Activated CD4-positive, alpha-beta T cell treated with anti-CD3 and anti-CD28 coated beads for 24 hours (primary cell): ENCODE measurements at places on chromosomes 5 and 9.

DNA sequence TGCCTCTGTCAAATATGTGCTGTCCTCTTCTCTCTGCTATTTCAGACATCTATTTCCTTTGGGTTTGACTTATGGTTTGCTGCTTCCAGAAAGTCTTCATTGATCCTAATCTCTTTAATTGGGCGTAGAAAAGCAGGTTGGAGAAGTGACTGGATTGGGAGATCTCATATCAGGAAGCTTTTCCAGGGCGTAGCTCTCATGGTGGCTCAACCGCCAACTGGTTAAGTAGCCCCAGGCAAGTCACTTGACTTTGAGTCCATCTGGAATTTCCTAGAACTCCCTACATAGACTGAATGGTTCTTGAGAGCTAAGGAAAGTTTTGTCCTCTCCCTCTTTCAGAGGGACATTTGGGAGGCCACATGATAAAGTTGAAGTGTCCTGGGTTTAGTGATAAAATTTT is 192.3 kb upstream of the GLRA1 start:
- no peak for DNase-seq

GRCh38 chr9:79759460-79759859 is 187.7 kb downstream of the TLE4 start:
- DNase-seq = no peak

DNA sequence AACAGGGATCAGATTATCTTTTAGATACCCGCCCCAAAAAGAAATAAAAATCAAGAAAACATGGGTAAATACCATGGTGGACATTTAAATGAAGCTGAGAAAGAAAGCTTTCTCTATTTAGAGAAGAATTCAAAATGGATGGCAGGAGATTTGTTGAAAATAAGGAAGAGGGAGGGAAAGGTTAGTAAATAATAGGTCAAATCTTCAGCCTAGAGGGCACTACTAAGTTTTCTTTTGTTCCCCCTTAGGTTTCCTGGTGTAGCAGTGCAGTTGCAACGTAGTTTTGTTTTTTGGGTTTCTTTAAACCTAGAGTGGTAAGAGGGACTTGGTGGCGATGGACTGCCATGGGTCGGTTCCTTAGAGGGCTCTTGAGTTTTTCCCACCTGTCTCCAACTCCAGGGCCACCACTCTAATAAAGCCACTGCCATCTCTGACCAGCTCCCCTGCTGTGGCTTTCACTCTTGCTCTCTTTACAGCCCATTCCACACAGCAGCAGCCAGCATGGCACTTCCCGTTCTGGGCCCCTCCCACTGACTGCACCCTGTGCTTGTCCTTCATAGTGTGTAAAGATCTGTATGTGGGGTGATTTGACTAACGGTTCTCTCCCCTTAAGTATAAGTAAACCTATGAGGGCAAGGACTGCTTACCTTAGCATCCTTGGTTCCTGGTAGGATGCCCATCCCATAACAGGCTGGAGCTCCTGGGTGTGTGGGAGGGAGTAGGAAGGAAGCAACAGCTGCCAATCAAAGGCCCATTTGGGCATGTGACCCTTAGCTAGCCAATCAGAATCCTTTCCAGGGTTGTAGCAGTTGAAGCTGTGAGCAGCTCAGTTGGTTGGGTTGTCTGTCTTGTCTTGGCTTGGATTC is 118.3 kb downstream of the SLC1A3 start:
- no peak for DNase-seq

DNA sequence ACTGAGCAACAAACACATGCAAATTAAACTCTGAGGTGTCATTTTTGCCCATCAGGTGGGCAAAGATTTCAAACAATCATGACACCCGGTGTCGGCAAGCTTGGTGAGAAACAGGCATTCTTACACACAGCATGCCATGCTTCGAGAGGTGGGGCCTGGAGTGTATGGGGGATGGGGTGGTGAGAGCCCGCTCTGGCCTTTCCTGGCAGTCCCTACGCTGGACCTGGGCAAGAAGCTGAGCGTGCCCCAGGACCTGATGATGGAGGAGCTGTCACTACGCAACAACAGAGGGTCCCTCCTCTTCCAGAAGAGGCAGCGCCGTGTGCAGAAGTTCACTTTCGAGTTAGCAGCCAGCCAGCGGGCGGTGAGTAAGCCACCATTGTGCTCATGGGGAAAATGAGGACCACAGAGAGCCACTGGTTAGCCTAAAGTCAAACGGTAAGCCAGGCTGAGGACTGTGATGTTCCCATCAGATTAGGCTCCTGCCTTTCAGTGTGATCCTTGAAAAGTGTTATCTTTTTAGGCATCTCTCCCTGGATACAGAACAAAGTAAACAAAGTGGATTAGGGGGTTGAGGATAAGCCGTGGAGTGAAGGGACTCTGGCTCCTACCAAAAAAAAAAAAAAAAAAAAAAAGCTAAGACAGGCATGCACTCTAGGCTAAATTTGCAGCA is 9.4 kb downstream of the MYOZ3 start:
- no peak for DNase-seq

- no peak for DNase-seq
Observed at GRCh38 chr9:130008538-130008937, 34.5 kb downstream of the FNBP1 start.

- DNase-seq = no peak
Observed at GRCh38 chr9:31153250-31153840, 1231.1 kb upstream of the ACO1 start.

DNA sequence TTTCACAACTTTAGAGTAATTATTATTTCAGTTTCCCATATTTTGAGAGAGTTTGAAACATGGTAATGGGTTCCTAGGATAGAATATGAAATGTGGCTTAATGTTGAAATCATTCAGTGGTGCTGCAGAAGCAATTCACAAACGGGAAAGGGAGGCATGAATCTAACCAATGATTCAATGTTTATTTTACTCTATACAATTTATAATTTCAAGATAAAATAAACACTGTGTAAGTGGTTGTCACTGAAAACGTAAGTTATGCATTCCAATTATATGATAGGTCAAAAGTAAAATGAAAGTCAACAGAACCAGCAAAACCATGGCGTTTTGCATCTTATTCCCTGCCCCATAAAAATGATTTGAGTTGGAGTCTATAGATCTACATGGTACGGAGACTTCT is 1207.1 kb upstream of the CDH18 start:
- DNase-seq = no peak

- DNase-seq = no peak
Observed at GRCh38 chr9:2178034-2178734, 163.0 kb downstream of the SMARCA2 start.

- DNase-seq = no peak
Observed at GRCh38 chr5:71969460-71969859, 137.8 kb upstream of the MAP1B start.

- no peak for DNase-seq
Observed at GRCh38 chr9:7363777-7364477, 435.7 kb downstream of the DMAC1 start.

DNA sequence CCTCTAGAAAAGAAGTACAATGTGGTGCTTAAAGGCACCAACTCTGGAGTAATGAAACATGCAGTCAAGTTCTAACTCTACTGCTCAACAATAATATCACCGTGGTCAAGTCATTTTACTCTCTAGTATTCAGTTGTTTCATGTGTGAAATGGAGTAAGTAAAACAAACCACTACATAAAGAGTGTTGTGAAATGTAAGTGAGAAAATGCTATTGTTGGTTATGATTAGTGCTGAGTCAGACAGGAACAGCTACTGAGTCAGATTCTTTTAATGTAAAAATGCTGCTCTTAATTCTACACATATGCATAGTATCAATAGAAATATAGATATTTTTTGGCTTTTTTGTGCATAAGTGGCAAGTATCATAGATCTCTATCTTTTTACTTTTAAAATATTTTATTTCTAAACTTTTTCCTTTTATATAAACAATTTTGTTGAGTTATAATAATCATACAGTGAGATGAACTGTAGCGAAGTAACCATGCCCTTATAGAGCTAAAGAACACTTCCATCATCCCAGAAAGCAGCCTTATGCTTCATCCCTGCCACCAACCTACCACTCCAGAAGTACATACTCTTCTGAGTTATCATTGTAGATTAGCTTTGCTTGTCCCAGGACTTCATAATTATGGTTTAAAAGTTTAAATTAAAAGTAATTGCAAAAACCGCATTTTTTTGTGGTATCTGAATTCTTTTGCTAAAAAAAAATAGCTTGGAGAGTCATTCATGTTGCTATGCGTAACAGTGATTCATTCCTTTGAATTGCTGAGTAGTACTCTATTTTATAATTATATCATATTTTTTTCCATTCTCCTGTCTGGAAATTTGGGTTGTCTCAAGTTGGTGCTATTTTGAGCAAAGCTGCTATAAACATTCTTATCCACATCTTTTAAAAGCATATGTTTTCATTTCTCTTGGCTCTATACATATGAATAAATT is 548.2 kb upstream of the CLINT1 start:
- no peak for DNase-seq
